ENCODE measurements at places on chromosomes 5 and 9.

- no peak for DNase-seq
Measured at GRCh38 chr5:671459-672328, 21.5 kb downstream of the TPPP start.

- DNase-seq = no peak
Measured at GRCh38 chr5:81544351-81545018, 150.6 kb upstream of the ACOT12 start.

- DNase-seq = no peak
Measured at GRCh38 chr5:616484-617039, 4.4 kb downstream of the CEP72 start.

DNA sequence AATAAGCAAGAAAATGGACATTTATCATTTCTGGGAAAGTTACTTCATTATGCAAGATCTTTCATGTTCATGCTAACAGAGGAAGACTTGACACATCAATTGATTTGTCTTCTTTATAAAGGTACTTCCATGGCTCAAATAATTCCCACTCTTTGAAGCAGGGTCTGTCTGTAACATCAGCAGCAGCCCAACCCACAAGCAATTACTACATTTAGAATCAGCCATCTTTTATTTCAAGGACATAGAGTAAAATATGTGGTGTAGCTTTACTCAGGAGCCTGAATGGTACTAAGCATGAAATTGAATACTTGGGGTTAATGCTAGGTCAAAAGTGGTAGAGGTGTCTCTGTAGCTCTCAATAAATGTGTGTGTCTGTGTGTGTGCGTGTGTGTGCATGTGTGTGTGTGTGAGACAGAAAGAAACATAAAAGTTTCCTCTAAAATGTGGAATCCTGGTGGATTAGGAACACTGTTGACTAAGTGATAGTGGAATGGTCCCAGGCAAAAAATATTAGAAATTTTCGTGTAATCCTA lies 581.1 kb downstream of the CAAP1 start:
- no peak for DNase-seq

- DNase-seq = no peak
Measured at GRCh38 chr5:122649080-122649479, 125.8 kb upstream of the SNX2 start.

DNA sequence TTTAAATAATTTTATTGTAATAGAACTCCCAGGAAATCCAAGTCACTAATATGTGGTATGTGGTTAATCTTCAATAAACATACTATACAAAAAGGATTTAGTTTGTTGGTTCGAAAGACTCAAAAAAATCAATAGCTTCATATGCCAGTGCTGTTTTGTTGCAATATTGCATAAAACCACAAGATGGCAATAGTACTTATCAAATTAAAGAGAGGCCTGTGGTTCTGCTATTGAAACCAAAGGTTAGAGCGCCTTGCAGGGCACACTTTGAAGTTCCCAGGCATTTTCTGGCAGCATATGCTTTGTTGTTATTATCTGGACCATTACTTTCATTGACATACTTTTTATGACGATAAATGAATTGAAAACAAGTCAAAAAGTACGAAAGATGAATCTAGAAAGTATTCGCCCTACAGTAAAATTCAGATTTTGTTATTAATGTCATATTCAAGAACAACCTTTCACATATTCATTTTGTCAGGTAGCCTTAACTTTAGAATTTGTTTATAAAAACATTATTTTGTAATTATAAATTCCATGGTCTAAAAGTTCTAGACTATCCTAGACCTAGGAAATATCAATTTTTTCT lies 316.3 kb downstream of the MCTP1 start:
- DNase-seq = no peak

DNA sequence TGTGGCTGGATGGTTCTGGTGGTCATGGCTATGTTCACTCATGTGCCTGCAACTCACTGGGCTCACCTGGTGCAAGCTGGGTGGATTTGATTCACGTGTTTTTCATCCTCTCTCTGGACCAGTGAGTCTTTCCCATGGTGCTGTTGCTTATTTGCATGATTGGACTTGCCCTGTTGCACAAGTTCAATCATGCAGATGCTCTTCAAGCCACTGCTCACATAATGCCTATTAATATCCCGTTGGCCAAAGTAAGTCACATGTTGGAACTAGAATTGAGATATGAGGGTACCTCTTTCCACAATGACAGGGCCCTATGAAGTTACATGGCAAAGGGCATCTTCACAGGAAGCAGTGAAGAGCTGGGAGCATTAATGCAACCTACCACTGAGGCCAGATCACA lies 26.5 kb upstream of the MROH2B start:
- DNase-seq = no peak

- no peak for DNase-seq
Measured at GRCh38 chr5:111756581-111757354, at the start of gene NREP. Gene NREP, minus strand, starts transcription at chr5:111757194. Its CDS starts 1,422 bp downstream, at chr5:111755772.

- DNase-seq = no peak
Measured at GRCh38 chr5:113267361-113267900, 167.4 kb downstream of the TSSK1B start.

DNA sequence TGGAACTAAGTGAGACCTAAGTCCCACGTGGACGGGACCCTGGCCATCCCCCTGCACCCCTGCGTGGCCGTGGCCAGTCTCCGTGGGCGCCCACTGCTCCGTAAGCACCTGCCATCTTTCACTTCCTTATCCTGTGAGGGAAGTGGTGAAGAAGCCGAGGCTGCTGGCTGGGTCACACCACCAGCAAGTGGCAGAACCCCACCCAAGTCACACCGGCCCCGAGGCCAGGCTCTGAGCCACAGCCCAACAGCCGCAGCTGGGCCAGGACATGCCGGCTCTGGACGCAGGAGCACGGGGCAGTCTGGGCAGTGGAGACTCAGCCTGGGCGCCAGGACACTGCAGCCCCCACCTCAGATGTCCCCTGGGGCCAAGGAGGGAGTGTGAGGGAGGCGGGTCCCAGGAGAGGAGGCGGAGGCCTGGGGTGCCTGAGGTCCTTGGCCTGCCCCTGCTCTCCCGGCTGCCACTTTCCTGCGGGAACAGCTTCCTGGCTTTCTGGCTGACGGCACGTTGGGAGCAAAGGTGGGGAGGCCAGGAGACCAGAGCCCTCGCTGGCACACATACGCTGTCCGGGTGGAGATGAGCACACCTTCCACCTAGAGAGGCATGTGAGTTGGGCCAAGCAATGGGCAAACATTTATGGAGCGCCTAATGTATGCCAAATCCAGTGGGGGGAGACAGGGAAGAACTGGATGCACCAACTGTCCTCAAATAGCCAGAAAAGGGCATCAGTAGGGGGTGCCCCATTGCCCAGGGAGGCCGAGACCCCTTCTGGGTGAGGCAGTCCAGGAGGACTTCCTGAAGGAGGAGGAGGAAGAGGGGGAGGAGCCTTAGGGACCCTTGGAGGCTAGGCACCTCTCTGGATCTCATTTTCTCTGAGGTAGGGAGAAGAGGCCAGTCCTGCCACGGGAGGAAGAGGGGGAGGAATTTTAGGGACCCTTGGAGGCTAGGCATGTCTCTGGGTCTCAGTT lies 43.9 kb upstream of the EGFL7 start:
- no peak for DNase-seq

- no peak for DNase-seq
Measured at GRCh38 chr5:162786234-162786633, 651.2 kb upstream of the CCNG1 start.

DNA sequence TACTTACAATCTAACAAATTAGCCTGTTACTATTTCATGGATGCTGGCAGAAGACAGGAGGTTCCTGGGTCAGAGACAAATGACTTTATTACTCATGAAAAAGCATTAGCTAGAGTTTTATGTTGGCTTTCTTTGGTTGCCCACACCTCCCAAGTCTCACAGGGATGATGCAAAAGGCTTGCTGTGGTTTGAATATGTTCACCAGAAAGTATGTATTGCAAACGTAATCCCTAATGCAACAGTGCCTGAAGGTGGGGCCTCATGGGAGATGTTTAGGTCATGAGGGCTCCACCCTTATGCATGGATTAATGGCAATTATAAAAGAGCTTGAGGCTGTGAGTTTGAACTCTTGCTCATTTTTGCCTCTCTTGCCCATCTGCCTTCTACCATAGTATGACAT lies 28.5 kb downstream of the DPYSL3 start:
- no peak for DNase-seq

DNA sequence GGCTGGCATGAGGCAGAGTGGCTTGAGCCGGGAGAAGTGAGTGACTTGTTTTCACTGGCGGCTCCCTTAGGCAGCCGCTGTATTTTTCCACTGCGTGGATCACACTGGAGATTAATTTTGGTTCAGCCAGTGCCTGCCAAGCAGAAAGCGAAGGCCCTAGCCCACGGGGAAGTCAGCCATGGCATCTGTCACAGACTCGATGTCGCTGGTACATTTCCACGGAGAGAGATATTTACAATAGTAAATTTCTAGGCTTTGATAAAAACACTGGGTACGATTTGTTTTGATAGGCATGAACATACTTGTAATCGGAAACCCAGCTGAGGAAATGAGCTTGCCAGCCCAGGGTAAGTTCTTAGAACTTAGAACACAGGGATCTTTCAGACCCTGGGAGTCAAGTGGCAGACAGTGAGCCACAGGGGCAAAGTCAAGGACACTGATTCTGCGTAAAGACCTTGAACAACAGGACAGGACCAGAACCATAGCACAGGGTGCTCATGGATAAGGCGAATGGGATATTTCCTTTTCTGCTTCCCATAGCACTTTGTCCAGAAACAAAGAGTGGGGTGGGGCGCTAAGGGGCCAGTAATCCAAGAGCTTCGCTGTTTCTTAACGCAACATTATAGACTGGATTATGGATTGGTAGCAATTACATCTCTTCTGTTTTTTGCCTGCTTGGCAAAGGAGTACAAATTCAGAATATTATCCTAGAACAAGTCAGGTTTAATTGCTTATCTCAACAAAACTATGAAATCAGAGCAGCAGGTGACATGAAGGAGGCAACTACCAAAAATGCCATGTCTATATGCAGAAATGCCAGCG lies 4.5 kb downstream of the DUSP1 start:
- no peak for DNase-seq

GRCh38 chr9:94956731-94957130 lies 230.2 kb downstream of the AOPEP start:
- no peak for DNase-seq

DNA sequence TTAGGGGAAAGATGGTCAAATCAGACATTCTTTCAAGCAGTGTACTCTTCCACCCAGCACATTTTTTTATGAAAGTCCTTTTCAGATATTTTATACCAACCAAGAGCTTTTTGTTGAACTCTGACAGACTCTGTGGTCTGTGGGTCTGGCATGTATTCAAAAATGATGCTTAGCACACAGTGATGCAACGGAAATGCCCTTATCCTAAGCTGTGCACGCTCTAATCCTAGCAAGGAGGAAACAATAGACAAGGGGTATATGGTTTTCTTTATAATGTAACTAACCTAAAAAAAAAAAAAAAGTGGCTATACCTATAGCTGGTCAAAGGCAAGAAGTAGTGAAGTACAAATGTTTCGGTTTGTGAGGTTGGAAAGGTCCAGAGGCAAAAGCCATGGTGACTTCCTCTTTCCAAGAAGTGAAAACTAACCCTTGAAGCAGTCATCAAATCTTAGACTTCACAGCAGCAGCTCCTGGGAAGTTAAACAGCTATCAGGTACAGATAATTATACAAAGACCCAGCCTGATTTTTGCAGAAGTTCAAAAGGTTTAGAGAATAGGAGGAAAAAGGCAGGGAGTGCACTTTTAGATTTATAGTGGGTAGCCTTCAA lies 82.5 kb downstream of the SEMA6A start:
- DNase-seq = peak; percentile 80
